ENCODE measurements at places on chromosomes 3 and 15.

GRCh38 chr3:41682996-41683395, 278.9 kb downstream of the ULK4 start:
- DNase-seq: no peak

- no peak for DNase-seq
These were observed 57.6 kb upstream of the NEO1 start for GRCh38 chr15:72994534-72995177.

DNA sequence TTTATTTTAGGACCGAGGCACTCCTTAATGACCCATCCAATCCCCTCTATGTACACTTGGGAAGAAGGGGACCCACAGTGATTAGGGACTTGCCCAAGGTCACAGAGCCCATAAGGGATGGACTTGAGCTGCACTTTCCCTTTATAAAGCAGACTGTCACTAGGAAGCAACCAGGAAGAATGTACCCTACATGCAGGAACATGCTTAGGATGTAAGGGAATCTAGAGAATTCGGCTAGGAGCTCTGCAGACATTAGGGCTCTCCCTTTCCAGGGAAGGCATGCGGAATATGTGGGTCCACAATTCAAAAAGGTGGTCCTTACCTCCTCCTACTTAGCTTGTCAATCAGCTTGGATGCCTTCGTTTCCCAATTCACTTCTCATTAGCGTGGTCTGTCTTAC, 78.7 kb downstream of the TMEM266 start:
- no peak for DNase-seq

- no peak for DNase-seq
These were observed 21.2 kb downstream of the XYLB start for GRCh38 chr3:38367779-38368178.

DNA sequence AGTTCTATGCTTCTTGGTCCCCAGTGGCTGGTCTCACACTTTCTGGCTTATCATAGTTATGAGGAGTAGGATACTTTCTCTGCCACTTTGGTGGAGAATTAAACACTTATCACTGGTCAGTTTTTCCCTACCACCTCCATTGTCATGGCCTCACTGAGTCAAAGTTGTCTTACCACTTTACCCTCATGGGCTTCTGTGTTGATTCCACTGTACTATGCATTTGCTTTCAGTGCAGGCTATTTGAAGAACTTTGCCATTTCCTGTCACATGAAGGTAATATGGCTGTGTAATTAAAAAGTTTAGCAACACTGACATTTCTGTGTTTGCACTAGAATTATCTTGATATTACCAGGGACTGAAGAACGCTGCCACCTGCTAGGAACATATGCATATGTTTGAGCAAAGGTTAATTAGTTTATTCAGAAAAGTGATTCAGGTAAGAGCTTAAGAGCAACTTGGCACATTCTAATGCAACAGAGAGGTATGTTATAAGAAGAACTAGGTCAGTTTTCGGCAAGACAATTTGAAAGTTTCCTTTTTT, 377.3 kb downstream of the PDCD6IP start:
- no peak for DNase-seq

GRCh38 chr3:43910750-43911149, 220.0 kb downstream of the ABHD5 start:
- DNase-seq: no peak

DNA sequence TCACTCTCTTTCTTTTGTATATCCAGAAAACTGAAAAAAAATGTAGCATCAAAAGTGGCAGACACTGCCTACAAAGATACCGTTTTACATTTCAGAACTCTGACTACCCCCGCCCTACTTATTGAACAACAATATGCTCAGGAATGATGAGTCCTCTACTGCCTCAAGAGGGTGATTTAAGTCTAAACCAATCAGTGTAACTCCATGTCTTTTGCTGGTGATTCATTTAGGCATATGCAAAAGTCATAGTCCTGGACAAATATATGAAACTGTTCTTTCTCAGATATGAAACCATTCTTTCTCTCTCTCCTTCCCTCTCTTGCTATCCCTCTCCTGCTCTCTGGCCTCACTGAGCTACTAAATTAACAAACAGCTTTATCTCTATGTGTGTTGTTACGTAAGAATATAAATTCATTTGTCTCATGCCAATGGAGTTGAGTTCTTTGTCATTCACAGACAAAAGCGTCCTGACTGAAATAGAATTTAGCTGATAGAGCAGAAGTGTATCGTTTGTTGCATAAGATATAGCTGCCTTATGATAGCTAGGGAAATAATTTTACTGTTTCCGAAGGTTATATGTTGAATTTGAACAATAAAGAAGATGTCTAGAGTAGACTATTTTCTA, 133.7 kb upstream of the OSTN start:
- no peak for DNase-seq

- DNase-seq: no peak
These were observed 82.4 kb upstream of the PRR23C start for GRCh38 chr3:139127101-139127500.

DNA sequence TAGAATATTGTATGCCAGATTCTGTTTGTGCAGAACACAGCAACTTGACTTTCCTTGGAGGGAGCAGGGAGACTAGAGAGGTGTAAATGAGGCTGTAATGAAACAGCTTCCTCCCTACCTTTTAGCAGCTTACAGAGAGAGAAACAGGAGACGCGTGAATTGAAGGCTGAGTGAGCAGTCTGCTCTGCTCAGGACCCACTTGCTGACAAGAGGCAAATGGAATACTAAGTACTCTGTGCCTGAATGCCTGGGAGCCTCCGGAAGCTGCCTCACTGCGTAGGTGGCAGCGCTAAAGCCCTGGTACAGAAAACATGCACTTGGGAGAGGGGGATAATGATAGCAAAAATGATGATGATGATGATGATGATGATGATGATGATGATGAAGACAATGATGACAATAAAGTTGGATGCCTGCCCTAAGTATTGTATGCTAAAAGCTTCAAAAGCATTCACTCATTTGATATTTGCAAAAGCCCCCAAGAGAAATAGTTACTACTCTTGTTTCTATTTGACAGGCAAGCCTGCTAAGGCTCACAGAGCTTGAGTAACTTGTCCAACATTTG, 548.9 kb downstream of the NTRK3 start:
- no peak for DNase-seq
